ENCODE measurements at places on chromosomes 2 and 18.
A peak's percentile ranks its signal among the peaks of the same experiment; 100 is the strongest.

DNA sequence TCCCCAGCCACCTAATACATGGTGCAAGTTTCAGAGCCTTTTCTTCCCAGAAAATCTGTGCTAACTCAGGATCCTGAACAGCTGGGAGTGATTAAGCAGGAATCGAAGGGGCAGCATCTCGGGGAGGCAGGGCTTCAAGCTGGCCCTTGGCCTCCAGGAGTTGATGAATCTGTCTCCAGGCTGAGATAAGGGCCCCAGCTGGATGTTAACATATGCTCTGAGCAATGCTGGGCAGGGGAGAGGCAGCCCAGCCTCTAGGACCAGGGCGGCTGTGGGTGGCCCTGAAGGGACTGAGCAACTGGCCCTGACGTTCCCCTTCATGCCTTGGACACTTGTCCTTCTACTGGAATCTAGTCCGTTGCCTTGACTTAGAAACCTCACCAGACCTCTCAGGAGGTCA is 84.1 kb upstream of the EPC2 start:
- no peak for DNase-seq

DNA sequence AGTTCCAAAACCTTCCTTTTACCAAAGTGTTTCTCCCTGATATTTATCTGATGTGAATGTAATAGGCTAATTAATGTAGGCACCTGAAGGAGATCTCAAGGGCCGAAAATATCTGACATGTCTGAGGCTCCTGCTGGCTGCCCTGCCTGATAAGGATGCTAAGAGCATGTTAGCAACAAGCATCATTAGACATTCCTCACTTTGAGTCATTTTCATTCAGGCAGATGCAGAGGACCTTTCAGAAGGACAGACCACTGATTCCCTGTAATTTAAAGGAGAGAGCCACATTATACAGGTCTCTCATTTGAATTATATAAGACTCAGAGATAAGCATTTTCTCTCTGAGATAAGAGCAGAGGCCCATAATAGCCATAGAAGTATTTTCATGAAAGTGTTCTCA is 222.4 kb upstream of the NCKAP5 start:
- DNase-seq = no peak

DNA sequence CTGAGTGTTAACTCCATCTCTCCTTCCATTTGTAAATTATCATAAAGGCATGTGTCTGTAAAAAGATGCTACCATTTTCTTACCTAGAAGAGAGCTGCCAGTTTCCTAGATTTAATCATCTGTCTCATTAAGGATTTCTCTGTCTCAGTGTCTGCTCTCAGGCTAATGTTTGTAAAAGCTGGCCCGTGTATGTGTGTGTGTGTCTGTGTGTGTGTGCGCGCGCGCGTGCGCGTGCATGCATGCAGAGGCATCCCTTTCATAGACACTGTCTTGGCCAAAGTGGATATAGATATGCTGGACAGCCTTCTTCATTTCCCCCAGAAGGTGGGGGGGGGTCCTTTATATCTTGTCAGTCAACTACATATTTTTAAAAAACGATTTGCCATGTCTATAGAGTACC is 18.9 kb downstream of the MGAT5 start:
- DNase-seq = no peak

- DNase-seq = no peak
Observed at GRCh38 chr18:79902075-79902474, 49.4 kb downstream of the SLC66A2 start.

- no peak for DNase-seq
Observed at GRCh38 chr2:8797682-8798081, 39.7 kb downstream of the KIDINS220 start.

DNA sequence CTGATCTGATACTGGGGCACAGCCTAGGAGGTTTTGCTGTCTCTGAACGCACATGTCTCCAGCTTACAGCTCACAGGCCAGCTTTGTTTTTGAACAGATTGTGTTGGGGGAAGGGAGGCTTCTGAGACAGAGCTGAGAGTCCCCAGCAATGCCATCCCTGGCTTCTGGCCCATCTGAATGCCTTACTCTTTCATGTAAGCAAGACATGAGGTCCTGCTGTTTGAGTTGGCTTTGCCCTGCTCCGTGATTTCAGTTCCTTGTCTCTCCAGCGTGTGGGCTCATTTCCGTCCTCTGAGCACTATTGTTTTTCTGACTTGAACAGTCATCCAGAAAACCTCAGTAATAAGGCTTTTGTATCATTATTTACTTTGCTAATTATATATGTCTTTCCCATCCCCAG is 194.9 kb upstream of the TNP1 start:
- no peak for DNase-seq

DNA sequence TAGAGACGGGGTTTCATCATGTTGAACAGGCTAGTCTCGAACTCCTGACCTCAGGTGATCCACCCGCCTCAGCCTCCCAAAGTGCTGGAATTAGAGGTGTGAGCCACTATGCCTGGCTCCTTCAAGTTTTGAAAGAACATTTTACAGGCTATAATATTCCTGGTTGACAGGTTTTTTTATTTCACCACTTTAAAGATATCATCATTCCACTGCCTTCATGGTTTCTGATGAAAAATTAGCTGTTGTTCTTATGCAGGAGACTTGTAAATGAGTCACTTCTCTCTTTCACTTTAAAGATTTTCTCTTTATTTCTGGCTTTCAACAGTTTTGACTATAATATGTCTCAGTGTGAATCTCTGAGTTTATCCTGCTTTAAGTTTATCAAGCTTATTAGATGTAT is 7.9 kb upstream of the ARPC2 start:
- DNase-seq = no peak

GRCh38 chr18:61893971-61894750 is 1.4 kb upstream of the RNF152 start:
- DNase-seq = peak; percentile 78

DNA sequence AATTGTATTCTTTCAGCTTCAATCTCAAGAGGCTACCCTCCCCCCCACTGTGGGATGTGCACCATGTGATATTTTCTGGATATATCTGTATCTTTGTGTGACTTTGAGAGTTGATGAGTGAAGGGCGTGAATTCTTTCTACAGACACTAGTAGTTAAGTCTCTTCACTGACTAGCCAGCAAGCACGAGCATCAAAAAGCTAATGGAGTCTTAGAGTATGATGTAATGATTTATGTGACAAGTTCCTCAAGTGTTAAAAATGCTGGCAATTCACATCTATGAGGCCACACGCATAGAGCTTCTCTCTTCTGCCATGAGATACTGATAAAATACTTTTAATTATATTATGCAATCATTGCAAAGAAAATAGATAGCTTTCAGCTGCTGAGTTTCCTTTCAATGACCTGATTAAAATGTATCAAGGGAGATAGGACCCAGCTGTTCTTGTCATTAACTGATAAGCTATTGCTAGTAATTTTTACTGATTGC is 304.8 kb downstream of the TRIB2 start:
- no peak for DNase-seq

- no peak for DNase-seq
Observed at GRCh38 chr18:3263132-3263700, 1.3 kb downstream of the MYL12B start.

- no peak for DNase-seq
Observed at GRCh38 chr2:170530803-170531564, 184.2 kb upstream of the SP5 start.

GRCh38 chr2:81658227-81658626 is 1353.7 kb upstream of the LRRTM1 start:
- peak; percentile 15 for DNase-seq

DNA sequence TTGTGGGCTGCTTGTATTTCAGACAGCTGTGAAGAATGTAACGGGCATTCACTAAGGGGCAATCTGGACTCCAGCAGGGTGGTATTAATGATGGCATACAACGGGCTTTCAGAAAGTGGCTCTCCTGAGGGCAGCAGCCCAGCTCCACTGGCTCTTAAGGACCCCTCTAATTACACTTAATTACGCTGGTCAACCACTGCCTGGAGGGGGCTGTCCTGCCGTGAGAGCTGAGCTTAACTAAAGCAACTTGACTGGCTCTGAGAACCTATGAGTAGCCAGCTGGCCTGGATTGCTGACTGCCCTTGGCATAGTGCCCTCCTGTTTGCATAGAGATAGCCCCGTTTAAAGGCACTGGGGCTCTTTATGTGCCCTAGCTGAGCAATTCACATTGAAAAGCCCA is 3.8 kb downstream of the LIPG start:
- DNase-seq = no peak

- DNase-seq = no peak
Observed at GRCh38 chr2:68104111-68104835, 41.5 kb upstream of the C1D start.

DNA sequence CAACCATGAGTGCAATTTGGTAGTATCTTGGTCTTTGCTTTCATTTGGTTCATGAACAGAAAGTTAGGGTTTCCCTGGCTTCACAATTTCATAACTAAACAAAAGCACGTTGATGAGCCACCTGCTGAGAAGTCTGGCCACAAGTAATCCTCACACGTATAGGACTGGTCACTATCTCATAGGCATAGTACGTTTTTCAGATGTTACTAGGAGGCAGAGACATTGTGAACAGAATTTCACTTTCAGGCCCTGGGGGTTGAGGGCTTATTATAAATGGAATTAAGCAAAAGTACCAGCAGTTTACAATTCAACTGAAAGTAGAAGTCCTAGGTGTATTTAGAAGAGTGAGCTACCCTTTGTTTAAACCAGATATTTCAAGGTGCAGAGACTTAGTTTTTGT is 277.1 kb downstream of the ALPK2 start:
- DNase-seq = no peak

- no peak for DNase-seq
Observed at GRCh38 chr18:26405190-26405801, 143.1 kb downstream of the KCTD1 start.

GRCh38 chr2:101125374-101125773 is 25.8 kb downstream of the TBC1D8 start:
- no peak for DNase-seq

DNA sequence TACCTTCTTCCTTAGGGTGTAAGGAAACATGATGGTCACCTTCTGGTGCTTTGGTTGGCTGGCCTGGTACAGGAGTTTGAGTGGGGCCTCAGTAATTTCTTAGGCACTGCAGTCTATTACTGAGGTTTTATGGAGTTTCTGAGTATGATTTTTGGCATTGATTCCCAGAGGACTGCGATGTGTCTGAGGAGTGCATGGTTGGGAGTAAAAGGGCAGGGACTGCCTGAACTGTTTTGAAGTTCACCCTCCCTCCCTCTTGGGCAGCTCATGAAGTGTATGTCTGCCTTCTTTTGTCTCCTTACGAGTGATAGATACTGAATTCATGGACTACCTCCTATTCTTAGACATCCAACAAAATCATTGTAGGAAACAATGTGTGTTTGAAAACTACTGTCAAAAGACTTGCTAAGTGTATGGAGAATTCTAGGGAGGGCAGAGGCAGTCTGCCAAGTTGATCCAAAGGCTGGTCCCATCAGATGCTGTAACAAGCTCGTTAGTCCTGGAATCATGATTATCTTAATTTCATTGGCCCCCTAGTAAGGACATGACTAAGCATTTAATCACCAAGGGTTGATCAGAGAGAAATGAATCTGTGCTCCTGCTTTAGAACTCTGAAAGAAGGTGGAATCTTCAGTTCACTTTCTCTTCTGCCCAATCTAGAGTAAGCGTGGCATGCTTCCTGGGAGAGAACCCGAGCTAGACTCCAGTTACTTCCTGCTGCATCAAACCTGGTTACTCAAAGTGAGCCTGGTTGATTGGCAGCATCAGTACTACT is 26.5 kb downstream of the LYPD6B start:
- no peak for DNase-seq

DNA sequence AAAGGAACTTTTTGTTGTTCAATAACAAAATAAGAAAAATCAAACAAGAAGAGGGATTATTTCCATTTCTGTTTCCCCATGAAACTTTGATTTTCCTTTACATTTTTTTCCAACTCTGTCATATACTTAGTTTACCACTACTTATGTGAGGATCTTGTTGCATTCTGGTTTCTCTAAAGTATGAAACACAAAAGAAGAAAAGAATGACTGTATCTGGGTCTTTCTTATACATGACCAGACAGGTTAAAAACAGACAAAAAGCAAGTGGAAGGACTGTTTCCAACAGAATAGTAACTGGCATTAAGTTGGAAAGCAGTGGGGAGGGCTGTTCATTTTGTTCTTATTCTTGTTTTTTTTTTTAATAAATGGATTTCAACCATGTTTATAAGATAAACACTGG is 1207.8 kb upstream of the FAM98A start:
- DNase-seq = no peak

DNA sequence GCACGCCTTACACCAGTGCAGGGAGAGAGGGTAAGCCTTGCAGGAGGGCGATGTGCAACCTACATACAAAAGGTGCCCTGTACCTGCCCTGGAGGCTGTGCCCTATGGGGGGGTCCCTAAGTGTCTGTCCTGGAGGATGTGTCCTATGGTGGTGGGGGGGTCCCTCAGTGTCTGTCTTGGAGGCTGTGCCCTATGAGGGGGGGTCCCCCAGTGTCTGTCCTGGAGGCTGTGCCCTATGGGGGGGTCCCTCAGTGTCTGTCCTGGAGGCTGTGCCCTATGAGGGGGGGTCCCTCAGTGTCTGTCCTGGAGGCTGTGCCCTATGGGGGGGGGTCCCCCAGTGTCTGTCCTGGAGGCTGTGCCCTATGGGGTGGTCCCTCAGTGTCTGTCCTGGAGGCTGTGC is 216.6 kb downstream of the HDAC4 start:
- DNase-seq = no peak

DNA sequence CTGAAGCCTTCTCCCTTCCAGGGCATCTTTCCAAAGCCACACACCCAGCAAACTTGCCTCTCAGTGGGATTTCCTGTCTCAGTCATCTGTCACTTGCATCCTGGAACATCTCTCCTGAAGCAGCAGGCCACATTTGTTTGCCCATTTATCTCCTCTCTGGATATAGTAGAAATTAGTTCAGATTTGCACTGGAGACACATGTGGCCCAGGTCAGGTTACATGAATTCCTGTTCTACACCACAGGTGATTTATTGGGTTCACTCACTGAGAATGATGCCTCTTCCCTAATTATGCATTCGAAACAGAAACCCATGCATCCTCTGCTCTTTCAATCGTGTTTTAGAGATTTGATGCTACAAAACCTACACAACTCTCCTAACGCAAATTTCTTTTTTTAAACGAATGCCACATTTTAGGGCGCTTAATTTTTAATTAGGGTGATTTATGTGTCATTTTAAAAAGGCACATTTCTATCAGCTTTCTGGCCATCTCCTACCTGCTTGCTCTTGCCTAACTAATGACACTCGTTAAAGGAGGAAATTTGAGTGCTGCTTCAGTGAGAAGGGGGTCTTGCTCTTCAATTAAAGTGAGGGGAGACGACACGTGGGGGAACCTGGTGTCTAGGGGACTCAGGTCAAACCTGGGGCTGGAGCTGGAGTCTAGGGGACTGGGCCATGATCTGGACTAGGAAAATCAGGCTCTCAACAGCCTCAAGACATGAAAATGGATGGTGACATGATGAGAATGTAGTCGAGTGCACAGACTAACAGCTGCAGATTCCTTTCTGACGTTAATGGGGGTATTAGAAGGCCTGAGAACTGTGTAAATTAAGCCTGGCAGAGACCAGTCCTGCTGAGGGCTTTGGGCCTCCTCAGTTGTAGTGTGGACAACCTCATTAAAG is 221.4 kb downstream of the CLIP4 start:
- no peak for DNase-seq

DNA sequence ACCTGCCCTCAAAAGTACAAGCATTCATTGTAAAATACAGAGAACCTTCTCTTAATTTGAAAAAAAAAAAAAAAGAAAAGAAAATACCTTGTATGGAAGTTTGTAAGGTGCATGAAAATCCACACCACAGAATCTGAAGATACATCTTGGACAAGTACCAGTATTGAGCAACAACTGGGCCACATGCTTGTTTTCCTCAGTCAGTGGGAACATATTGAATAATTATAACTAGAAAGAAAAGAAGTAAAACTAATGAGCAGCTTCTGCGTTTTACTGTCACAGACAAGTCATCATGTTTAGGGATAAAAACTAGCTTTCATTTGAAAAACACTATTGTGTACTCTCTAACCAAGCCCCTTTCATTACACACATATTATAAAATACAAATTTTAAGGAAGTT is 5.8 kb upstream of the PEX13 start:
- DNase-seq = no peak
